SJCRH30 (cell line): ENCODE measurements at places on chromosomes 1 and 21. TPM values are rescaled to one million over a fixed set of nuclear protein-coding genes. Genes with fewer than 3 reads are reported as not detected.

DNA sequence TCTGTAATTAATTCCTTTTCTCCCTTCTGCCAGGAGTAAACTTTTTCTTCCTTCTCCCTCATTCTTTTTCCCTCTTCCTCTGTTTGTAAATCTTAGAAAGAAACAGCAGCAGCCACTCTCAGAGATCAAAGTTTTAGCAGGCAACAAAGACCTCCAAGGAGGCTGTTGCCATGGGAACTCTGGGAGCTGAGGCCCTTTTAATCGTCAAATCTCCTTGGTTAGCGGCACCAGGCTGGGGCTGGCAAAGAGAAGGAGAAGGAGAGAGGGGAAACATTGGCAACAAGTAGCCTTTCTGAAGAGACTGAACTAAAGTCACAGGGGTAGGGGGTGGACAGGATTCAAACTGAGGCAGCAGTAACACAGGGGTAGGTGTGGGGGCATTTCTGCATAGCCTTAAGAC is 25.2 kb downstream of the ILDR2 start:
- peaks cover 12% of the 10 kb centered on the region; the same call in 1 of the 2 replicates for H3K4me1 ChIP-seq
- H3K27ac ChIP-seq = no peak overlapping the region
- no peak overlapping the region for H3K4me3 ChIP-seq

- H3K4me1 ChIP-seq = no peaks in the 10 kb centered on the region
Measured at GRCh38 chr1:76644139-76644538, 223.1 kb upstream of the ST6GALNAC5 start.

Gene CENPF
- total RNA-seq = 213 and 231 TPM in 2 replicates

Gene ATF6
- total RNA-seq = 25.3 and 25.9 TPM in 2 replicates
